ENCODE measurements at places on chromosomes 4 and X.

DNA sequence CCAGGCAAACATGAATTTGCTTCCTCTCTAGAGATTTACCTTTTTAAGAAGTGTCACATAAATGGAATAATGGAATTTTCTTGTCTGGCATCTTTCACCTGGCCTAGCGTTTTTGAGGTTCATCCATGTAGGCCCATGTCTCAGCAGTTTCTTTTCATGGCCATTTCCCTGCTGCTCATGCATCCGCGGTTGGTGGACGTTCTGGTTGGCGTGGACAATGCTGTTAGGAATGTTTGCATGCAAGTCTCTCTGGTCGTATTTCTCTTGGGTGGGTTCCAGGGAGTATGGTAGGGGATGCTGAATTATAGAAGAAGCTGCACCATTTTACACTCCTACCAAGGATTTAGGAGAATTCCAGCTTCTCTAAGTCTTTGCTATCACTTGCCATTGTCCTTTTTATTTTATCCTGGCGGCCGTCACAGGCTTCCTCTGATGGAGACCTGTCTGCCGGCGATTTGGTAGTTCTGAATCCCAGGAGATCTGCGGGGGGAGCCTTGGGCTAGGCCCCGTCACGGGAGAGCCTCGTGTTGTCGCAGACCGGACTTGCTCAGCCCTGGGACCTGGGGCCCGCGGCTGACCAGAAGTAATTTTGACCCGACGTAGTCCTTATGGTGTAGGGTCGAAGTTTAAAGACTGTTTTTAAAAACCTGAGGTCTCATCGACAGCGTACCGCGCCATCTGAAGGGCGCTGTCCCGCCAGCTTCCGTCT lies 56.9 kb upstream of the TADA2B start:
- DNase-seq = peak; percentile 77

DNA sequence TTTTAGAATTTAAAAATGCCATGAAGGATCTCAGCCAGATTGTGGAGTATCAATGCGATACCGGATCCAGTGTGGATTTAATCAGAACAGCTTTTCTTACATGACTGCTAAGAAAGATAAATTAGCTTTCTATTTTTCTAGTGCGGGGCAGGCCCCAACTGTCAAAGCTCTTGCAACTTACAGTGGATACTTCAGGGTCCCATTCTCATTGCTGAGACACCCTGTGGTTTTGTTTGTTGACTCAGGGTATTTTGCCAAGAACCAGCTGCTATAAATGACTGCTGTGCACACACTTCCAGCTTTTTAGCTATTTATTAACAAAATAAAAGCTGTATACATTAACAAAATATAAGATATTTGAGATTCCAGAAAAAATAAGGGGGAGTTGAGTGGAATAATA lies 166.4 kb downstream of the DCLK2 start:
- DNase-seq = no peak

DNA sequence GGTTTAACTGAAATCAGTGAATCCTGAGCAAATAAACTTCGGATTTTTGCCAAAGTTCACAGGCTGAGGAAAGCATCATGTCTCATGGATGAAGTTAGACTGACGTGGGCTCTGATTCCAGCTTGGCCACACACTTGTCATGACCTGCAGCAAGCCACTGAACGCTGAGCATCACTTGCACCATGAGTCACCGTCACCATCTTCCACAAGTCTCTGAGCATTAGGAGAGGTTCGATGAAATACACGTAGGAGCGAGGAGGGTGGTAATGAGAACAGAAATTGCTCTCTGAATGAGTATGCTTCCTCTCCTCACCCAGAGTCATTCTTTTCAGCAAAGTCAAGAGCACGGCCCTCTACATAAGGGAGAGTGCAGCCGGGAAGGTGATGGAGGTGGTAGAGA lies 3.8 kb upstream of the TRIML2 start:
- no peak for DNase-seq

DNA sequence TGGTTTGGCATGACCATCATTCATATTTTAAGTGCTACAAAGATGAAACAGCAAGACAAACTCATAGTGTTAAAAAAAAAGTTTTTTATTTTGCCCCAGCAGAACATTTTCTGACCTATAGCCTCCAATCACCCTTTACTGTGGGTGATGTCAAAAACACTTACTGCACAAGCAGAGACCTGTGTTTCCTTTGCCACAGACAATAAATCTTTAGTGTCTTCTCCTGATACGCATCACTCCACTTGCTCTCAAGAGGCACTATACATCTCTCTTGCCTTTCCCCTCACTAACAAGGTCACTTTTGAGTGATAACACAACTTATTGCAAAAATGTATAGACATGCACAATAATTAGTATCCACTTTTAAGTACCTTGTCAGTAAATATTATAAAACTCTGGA lies 125.6 kb downstream of the ANTXR2 start:
- no peak for DNase-seq

DNA sequence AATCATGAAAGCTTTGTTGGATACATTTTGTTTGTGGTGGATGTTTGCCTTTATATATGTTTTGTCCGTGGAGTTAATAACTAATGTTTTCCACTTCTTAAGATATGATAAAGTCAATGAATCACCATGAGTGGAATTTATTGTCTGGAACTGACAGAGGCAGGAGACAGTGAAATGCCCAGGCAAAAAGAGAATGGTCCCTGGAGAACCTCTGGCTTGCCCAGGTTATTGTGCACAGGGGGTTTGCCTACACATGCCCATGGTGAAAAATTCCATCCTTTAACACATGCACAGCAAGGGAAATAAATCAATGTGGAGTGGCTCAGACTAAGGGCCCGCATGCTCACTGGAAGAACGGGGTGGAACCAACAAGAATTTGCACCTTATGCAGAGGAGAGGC lies 964.3 kb upstream of the GRIA3 start:
- DNase-seq = no peak

DNA sequence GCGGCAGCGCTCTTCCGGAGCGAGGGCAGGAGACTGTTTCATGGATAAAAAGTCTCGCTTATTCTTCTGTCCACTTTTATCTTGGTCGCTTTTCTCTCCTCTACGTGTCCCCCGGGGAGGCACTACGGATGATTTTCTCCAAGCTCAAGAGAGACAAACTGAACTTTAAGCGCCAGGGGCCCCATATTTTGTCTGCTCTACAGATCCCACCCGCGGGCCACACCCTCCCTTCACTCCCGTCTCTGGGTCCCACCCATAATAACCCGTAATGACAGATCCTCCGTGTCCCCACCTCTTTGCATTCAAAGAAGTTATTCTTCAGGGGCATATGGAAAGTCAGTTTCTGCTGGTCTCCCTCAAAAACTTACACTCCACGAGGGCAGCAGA lies at the start of gene CORIN:
CORIN (minus strand) TSS at position 160 of the 387 bp plus-strand sequence; CDS start at position 42, 118 bp downstream.
- no peak for DNase-seq

DNA sequence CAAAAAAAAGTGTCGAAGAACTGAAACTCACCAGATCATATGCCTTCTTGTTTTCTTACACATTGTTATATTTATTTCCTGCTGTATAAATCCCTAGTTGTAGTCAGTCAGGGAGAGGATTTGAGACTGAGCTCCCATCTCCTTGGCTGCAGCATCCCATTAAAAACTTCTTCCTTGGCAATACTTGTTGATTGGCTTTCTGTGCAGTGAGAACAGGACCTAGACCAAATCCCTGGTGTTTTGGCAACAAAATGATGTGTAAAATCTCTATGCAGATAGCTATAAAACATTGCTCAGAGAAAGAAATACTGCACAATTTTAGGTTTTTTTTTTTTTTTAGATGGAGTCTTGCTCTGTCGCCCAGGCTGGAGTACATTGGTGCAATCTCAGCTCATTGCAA lies 47.9 kb downstream of the TRIML1 start:
- no peak for DNase-seq

- DNase-seq = no peak
These were observed 252.5 kb upstream of the CASK start for GRCh38 chrX:42175843-42176242.

GRCh38 chr4:48746608-48747362 lies 33.3 kb downstream of the FRYL start:
- DNase-seq = no peak

DNA sequence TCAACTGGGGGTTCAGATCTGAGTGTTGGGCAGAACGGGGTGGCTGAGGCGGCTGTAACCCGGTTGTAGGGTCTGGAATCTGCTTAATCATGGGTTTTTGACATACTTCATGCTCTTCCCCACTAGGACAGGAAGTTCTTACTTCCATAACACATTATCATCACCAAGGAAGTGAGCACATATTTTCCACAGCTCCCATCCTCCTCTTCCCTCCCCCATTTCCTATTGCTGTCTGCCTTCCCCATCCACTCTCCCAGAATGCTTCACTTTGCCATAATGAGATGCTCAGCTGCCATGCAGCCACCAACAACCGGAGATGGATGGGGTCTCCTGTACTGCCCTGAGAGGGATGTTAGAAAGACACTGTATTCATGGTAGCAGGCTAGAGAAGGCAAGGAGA lies 6.4 kb upstream of the DCUN1D4 start:
- no peak for DNase-seq

DNA sequence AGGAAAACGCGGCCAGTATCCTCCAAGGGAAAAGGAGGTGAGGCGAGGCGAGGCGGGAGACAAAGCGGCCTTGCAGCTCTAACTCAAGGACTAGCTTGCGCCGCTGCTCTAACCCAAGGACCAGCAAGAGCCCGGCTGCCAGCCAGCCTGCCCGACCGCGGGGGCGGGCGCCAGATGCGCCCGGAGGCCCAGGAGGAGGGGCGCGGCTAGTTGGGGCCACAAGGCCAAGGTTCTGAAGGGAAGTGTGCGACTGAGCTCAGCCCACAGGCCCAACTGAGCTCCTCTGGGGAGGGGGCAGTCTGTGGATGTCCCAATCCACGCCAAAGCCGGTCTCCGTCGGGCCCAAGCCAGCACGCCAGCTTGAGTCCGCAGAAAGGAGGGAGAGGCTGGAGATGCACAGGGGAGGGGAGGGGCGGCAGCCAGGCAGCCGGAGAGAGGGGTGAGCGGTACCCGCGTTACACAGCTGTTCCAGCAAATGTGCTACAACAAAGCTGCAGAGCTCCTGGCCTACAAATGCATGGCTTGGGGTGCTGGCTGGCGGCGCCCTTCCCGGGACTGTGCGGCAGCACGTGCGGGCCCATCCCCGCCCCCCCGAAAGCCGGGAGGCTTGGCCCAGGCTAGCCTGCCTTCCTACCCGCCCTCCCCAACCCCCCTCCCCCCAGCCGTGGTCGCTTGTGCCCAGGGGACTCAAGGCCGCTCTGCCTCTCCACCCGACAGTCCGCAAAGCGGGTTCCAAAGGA lies 637 bp downstream of the AMER1 start:
- peak; percentile 69 for DNase-seq

DNA sequence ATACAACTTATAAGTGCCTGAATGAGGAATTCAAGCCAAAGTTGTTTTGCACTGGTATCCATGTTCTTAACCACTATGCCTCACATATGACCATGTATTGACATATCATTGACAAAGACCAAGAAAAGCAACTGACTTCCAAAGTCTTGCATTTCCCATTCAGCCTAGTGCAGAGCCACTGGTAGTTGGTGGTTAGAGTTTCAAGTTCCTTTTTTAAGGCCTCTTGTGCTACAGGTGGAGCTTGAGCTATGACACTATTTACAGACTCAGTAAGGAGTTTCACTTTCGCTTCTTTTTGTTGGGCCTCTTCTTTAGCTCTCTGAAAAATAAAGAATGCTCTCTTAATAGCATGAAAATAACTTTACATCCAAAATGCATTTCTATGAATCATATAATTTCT lies 763.0 kb downstream of the DMD start:
- DNase-seq = no peak

GRCh38 chr4:86099348-86099747 lies 260.5 kb downstream of the MAPK10 start:
- no peak for DNase-seq

DNA sequence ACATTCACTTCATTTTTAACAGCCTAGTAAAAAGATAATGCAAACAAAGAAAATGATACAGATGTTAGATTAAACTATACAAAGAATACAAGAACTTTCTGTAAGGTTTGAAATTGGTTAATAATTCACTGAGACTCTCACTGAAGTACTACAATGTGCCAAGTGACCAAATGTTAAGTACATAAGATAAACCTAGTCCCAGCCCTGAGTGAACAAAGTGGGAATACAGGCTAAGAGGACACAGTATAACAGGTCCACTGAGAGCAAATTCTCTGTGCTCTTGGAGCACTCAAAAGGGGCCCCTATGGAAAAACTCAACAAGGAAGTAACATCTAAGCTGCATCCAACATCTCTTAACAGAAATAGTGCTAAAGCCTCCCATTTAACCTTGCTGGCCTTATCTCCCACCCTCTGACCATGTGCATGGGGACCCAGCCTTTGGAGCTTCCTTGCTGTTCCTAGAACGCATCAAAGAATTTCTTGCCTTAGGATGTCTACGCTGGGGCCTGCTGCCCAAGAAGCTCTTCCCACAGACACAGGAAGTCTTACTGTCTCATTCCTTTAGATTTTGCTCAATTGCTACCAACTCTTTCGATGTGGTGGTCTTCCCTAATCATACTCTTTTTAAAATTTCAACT lies 113.4 kb downstream of the ZAR1 start:
- no peak for DNase-seq

DNA sequence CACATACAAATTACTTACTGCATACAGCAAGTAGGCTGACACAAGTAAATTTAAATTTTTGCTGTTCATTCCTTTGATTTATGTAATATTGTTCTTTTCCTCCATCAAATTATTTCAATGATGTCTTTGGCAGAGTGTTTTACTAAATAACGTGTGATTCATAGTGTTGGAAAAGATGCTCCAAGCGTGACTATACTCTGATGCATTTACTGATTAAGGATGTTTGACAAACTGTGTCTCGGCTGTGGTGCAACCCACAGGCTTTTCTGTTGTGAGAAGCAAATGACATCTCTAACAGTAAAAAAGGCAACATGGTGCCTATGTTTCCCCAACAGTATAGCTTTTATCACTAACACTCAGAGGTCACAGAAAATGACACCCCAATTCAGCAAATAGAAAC lies 540.9 kb downstream of the PPP4R3C start:
- DNase-seq = no peak

DNA sequence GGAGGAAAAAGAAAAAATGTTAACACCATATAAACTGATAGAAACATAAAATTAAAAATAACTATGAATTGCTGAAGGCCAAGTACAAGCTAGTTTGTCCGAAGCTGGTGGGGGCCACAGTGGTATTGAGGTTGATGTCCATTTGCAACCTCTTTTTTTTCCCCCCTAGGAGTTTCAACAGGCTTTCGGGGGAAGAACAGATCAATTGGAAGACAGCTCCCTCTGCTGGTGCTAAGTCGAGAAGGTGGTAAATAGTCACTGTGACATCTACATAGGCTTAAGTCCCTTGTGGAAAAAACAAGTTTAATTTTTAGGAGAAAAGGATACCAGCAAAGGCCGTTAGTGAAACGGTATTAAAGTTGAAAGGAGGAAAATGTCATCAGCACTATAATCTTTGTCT lies 115.7 kb upstream of the ZXDA start:
- DNase-seq = peak; percentile 21

- peak; percentile 19 for DNase-seq
These were observed 1.3 kb downstream of the AMER1 start for GRCh38 chrX:64204252-64204651.
